ENCODE measurements at places on chromosomes 16 and 17.

DNA sequence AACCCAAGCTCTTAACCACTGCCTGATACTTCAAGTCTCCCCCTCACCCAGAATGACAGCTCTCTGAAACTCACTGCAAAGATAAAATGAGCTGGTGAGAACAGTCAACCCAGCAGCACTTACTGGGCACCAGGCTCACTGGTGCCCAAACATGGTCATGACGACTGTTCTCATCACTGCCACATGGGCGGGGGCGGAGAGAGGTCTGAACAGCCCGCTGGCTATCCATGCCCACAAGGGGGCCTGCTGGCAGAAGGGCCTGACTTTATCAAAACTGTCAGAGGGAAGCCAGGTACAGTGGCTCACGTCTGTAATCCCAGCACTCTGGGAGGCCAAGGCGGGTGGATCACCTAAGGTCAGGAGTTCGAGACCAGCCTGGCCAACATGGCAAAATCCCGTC, 4.0 kb downstream of the MYBBP1A start:
- DNase-seq, result no peak

- DNase-seq, result no peak
Observed at GRCh38 chr16:10495031-10495345, 85.4 kb downstream of the EMP2 start.

DNA sequence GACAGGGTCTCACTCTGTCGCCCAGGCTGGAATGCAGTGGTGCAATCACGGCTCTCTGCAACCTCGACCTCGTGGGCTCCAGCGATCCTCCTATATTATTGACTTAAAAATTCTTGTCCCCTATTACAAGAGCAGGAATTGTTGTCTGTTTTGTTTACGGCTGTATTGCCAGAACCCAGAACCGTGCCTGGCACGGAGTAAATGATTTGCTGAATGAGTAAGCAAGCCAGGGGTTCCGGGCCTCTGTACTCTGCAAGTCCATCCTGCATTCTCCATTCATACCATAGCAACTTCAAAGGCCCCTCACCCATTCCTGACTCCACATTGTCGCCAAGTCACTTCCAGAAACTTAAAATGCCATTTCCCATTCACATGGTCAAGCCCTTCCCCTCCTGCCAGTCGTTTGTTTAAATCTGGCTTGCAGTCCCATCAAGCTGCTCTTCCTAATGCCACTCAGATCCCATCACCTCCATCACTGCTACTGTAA, 6.9 kb downstream of the ADCY9 start:
- DNase-seq, result no peak

- no peak for DNase-seq
Observed at GRCh38 chr16:12065866-12066545, 89.5 kb downstream of the SNX29 start.

GRCh38 chr16:24348545-24349290, 92.6 kb downstream of the CACNG3 start:
- no peak for DNase-seq

DNA sequence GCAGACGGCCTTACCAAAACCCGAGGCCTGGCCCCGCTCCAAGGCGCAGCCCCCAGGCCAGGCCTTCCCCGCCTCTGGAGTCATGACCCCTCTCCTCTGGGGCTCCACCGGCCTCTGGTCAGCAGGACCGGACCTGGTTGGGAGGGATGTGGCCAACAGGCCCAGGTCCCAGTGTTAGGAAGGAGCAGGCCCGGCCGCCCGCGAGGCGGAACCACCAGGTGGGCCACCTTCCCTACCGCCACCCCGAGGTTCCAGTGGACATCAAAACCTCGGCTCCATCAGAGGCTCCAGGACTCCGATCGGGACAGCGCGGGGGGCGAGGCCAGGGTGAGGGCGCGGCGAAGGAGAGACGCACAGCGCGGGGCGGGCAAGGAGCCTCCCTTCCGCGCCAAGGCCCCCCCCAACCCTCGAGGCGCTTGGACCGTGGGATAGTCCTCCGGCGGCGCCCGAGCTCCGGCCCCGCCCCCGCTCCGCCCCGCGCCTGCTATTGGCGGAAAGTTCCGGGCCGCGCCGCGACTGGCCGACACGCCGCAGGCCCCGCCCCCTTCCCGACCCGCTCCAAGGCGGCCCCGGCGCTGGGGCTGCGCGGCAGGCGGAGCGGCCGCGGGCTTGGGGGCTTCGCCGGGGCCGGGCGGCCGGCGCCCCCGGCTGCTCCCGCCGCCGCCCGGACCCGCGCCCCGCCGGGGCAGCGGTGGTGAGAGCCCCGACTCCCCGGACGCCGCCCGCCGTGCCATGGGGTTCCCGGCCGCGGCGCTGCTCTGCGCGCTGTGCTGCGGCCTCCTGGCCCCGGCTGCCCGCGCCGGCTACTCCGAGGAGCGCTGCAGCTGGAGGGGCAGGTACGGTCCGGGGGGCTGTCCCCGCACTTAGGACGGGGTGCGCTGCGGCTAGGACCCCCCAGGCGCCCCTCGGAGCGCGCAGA, at the start of gene METRN:
Gene METRN (plus strand): TSS at position 561 of the 919 bp plus-strand sequence. CDS start 172 bp downstream, at position 733.
- peak; percentile 70 for DNase-seq

DNA sequence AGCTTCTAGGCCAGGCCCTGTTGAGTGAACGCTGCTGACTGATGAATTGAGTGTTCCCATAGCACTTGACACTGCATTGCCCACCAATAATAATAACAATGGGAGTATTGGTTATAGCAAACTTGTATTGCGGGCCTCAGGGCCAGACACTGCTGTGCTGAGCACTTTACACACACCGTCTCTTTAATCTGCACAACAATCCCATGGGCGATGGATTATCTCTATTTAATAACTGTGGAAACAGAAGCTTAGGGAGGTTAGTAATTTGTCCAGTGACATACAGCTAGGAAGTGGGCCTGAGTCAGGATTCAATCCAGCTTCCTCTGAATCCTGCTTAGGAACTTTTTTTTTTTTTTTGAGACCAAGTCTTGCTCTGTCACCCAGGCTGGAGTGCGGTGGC, 11.2 kb downstream of the ARHGAP23 start:
- DNase-seq, result no peak

DNA sequence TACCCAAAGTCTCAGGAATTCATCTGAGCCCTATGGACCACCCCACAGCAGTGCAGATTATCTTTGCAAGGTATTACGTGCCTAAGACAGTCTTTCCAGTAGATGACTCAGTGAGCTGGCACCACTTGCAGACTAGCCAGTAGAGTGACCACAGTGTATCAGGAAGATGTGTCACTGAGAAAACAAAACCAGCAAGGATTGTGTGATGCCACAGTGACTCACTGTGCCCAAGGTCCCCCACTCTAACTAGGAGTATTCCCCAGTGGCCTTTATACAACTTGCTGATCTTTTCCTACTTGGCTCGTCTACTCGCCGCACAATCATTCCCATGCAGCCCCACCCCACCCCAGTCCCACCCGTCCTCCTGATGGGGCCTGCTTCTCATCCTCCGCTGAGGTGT, 26.8 kb upstream of the PRKCA start:
- no peak for DNase-seq

Measured in right kidney (tissue), 9 donors.